ENCODE measurements at places on chromosomes 3 and 15.

DNA sequence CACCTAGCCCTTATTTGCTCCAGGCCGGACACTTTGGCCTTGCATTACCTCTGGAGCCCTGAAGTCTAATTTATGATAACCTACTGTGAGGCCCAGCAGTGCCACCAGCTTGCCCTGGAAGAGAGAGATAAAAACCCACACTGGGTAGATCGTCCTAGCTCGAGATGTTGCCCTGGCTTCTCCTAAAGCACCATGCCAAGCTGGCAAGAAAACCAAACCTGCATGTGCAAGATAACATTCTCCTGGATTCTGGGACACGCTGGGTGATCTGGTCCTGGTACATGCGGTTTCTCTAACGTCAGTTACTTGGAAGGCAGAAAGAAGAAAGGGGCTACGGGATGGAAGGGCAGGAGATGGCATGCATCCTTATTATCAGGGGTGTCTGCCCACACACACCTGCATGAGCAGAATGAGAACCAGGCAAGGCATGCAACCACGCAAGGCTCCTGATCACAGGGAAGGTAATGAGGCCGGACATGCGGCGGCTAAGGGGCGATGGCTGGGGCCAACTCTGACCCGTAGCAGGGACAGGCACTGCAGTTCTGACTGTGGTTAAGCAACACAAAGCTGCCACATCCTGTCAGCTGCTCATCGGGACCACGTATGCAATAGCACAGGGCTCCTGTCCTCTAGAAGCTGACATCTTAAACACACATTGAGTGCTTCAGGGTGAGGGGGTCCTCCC, 73.0 kb downstream of the OXNAD1 start:
- no peak for DNase-seq

DNA sequence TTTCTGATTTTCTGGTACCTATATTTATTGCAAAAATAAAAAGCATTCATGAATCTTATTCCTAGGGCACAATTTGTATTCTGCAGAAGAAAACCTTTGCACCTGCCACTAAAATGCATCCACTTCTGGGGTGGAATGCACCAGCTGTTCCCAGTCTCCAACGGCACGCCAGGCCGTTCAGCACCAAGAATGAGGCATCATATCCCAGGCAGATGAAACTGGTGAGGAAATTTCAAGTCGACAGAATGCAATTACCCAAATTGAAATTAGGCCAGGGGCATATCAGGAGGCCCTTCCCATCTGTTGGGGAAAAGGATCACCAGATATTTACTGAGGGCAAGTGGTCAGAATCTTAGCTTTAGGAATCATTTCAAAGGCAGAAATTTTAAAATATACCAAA, 13.6 kb upstream of the RBMS3 start:
- no peak for DNase-seq

- no peak for DNase-seq
Observed at GRCh38 chr3:32041316-32041715, 59.8 kb downstream of the ZNF860 start.

DNA sequence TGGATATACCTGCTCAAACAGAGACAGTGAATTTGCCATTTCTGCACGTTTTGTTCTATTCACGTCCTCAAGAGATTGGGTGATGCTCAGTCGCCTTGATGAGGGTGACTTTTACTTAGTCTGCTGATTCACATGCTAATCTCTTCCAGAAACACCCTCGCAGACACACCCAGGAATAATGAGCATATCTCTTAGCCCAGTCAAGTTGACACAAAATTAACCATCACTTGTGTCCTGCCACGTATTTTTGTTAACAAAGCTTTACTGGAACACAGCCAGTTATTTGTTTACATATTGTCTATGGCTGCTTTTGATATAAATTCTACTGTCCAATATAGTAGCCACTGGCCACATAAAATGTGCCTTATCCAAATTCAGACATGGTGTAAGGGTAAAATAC, 218.3 kb downstream of the FHIT start:
- no peak for DNase-seq

DNA sequence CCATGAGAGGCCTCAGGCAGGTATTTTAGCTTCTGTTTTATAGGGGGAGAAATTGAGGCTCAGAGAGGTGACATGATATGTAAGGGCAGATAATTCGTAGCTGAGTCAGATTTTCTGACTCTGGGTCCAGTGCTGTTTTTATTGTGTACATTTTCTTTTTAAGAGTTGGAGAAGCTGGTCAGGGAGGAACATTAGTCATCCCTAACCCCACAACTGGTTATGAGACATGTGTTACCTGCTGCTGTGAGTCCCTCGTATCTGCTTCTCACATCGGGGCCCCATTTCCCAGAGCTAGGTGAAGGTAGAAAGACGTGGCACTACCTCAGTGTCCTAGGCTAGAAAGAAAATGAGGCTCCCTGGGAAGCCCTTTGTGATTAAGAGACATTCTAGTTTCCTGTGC, 28.6 kb downstream of the GALNT15 start:
- no peak for DNase-seq
